COR-L47 (cell line): ENCODE measurements at places on chromosomes 16 and 17.

DNA sequence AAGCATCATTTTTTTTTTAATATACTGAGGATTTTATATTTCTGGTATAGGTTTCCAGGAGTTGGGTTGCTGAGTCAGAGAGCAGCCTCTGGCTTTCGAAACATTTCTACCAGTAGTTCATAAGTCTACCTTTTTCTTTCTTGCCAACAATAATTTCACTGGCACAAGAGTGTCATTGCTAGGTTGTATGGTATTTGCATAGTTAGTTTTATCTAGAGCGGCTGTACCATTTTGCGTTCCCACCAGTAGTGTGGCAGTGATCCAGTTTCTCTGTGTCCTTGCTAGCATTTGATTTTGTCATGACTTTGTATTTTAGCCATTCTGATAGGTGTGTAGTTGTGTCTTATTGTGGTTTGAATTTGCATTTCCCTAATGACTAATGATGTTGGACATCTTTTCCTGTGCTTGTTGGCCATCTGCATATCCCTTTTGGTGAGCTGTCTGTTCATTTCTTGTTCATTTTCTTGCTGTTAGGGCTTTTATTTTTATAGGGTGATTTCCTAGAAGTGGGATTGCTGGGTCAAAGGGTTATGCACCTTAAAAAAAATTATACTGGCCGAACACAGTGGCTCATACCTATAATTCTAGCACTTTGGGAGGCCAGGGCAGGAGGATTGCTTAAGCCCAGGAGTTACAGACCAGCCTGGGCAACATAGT is 39.9 kb downstream of the SNX29 start:
- no peak for DNase-seq

- DNase-seq = no peak
Observed at GRCh38 chr17:79969906-79970305, 65.8 kb downstream of the TBC1D16 start.

GRCh38 chr17:31524926-31525800 is 133.7 kb downstream of the RAB11FIP4 start:
- peak; percentile 34 for DNase-seq

DNA sequence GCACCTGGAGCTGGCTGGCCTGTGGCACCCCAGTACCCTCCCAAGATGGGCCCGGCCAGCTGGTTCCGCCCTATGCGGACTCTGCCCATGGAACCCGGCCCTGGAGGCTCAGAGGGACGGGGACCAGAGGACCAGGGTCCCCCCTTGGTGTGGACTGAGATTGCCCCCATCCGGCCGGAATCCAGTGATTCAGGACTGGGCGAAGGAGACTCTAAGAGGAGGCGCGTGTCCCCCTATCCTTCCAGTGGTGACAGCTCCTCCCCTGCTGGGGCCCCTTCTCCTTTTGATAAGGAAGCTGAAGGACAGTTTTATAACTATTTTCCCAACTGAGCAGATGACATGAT is 12.0 kb downstream of the TBX21 start:
- no peak for DNase-seq

- DNase-seq = no peak
Observed at GRCh38 chr16:11386791-11387546, 41.7 kb downstream of the RMI2 start.

DNA sequence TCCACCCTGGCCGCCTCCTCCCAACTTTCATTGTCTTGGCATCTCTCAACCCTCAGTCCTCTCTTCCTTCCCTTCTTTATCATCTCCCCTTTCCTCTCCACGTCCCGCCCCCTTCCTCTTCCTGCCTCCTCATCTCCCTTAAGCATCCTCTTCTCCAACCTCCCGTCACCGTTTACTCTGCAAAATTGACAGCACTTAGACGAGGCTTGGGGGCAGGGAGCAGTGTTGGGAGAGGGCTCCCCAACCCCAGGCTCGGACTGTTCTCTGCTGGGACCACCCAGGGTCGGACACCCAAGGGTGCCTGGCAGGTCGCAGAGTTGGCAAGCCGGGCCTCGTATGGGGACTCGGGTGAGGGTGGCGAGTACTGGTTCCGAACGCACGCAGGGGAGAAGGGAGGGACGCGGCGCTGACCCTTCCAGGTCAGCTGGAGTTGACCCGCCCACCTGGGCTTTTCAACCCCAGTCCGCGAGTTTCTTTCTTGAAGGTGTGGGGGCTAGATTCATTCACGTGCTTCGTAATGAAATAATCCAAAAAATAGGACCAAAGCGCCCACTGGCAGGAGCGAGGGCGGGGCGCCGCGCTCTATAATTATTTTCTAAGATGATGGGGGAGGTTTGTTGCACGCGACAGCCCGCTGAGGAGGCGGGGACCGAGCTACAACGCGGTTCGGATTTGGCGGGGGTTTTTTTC is 775 bp upstream of the PAGR1 start:
- DNase-seq = peak; percentile 78

- no peak for DNase-seq
Observed at GRCh38 chr16:82603784-82604411, 22.9 kb upstream of the CDH13 start.

GRCh38 chr16:10376229-10376628 is 9.6 kb upstream of the ATF7IP2 start:
- no peak for DNase-seq

- no peak for DNase-seq
Observed at GRCh38 chr16:6232056-6232455, 1100.6 kb upstream of the RBFOX1 start.

DNA sequence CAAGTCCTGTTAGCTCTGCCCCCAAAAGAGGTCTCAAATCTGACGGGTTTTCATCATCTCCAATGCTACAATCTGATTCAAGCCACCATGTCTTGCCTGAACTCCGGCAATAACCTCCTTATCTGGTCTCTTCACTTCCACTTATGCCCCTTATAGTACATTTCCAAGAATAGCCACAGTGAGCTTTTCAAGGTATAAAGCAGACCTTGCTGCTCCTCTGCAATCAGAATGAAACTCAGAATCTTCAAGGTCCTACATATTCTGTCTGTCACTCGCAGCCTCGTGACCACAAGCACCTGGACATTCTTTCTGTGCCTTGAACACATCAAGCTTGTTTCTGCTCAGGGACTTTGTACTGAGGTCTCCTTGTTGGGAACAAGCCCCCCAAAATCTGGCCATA is 84.7 kb downstream of the YPEL2 start:
- DNase-seq = no peak

DNA sequence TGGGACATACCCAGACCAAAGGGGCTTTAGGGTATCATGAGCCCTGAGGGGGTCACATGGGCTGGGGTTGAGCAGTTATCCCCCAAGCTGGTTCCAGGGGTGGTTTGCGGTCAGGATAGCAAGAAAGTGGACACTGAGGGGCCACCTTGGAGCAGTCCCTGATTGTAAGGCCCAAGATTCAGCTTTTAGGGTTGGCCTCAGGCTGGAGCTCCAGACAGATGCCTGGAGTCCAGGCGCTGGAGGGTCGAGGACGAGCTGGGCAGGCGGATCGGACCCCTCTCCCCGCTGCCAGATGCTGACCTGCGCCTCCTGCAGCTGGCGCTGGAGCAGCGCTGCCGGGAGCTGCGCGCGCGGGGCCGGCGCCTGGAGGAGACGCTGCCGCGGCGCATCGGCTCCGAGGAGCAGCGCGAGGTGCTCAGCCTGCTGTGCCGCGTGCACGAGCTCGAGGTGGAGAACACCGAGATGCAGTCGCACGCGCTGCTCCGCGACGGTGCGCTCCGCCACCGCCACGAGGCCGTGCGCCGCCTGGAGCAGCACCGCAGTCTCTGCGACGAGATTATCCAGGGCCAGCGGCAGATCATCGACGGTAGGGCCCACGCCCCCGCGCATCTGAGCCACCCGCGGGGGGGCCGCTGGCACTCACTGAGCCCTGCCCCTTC is 10.0 kb downstream of the BTBD17 start:
- DNase-seq = no peak

DNA sequence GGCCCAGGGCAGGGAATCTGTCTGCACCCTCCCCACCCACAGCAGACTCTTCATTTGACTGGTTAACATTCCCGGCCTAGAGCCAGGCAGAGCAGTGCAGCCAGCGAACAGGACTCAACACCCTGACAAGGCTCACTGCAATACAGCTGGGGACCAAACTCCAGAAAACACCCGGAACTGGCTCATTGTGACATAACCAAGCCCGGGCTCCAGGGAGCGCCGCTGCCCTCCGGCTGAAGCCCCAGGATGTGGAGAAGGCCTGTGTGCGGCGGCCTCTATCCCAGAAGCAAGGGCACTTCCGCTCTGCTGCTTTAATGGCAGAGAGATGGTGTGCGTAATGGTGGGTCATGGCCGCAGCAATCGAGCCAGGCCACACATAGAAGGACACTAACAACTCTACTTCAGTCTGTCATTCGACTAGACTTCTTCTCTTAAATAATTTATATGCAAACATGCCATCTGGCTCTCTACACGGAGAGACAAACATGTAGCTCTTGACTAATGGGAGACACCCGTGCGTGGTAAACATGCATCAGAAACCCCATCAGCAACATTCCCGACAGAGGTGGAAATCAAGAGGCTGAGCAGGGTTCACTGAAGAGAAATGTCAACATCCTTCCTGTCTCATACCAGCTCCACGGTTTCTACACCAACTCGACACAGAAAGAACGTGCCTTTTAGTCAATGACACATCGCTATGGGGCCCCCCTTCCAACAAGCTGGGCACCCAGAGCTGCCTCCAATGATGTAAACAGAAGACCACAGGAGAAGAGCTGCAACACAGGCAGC is 18.0 kb downstream of the KLHDC4 start:
- DNase-seq = no peak

DNA sequence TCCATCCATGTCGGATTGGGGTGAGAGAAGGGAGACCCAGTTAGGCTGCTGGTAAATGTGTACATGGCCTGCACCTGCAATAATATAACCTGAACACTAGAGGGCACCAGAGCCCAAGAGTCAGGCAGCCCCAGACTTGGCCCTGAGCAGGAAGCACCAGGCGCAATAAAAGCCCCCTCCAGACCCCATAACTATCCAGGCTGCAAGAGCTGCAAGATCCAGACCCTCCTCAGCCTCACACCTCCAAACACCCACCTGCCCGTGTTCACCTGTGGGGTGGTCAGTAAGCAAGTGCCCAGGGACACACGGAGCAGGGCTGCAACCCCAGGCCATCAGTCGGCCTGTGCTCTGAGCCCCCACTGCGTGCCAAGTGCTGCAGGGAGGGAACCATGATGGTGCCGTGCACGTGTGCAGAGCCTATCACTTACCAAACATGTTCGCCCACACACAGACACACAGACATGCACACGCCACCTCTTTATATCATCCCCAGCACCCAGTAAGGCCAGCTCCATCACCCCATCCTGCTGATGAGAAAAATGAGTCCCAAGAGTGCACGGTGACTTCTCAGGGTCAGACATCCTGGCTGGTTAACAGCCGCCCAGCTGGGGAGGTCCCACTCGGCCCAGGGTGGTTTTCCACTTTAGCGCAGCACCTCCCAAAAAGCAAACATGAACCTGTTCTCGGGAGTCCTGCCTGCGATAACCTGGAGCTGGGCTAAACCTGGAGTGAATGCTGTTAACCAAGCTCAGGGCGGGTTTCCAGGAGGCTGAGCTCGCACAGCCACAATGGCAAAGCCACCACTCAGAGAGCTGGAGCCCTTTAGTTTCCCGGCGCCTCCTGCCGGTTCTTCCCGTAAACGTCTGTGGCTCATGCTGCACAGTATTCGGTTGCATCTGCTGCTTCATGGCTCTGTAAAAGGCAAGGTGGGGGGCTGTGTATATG is 439.8 kb downstream of the SOX9 start:
- peak; percentile 18 for DNase-seq

DNA sequence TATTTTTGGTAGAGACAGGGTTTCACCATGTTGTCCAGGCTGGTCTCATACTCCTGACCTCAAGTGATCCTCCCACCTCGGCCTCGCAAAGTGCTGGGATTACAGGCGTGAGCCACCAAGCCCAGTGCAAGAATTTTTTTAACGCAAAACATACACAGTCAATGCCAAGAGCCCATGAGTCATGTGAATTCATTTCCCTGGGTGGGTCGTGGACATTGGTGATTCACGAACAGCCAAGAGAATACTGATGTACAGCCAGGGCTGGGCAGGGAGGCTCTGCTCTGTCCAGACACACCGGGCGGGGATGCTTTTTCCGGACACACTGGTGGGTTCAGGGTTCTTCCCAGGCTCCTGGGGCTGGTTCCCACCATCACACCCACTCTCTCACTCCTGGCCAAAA is 17.7 kb downstream of the SLC38A8 start:
- no peak for DNase-seq

- DNase-seq = no peak
Observed at GRCh38 chr16:48084826-48085225, 71.0 kb downstream of the ABCC12 start.

- DNase-seq = no peak
Observed at GRCh38 chr17:58236394-58236793, 2.0 kb upstream of the LPO start.

DNA sequence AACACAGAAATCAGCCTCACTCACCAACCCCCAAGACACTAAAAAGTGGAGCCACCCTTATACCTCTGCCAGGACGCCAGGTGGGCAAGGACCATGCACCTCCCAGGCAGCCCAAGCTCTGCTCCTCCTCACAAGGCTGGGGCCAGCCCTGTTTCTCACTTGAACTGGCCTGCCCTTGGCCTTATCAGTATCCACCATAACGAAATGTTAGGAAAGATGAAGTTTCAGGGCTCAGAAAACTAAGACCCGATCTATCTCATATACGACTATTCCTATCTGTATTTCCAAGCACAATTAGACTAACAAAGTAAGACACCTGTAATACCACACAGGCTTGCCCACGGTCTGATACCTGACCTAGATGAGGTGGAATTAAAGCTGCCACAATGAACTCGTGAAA is 6.9 kb downstream of the FBXO31 start:
- DNase-seq = no peak

GRCh38 chr16:68892898-68893297 is 49.6 kb downstream of the TANGO6 start:
- DNase-seq = no peak

DNA sequence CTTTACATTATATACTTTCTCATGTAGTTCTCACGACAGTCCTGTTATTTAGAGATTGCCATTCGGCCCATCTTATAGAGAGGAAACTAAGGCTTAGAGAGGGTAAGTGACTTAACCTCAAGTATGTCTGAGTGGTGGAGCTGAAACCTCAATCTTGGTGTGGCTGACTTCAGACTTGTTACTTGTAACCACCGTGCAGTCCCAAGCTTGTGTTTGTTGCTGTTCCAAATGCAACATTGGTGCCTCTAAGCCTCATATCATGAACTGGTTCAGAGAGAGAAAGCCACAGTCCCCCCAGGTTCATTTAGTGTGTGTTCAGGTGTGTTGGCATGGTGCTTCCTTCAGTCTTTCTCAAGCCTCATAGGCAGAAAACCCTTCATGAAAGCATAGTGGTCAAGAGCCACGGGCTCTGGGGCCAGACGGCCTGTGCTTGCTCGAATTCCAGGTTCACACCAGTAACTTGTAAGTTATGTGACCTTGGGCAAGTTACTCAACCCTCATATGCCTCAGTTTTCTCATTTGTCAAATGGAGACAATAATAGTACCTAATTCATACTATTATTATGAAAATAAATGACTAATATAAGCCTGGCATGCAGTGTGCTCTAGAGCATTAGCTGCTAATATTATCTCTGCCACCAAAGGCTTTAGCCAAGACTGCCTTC is 39.9 kb downstream of the CDH1 start:
- DNase-seq = no peak
